CD4-positive, alpha-beta T cell treated with Interleukin-15 for 1 hour (primary cell): ENCODE measurements at places on chromosomes 13 and 19.
A peak's percentile ranks its signal among the peaks of the same experiment; 100 is the strongest.

GRCh38 chr13:29524641-29525040 lies 70.8 kb downstream of the SLC7A1 start:
- no peak for DNase-seq

- DNase-seq: no peak
Measured at GRCh38 chr19:51692468-51692867, 662 bp upstream of the SPACA6 start.

DNA sequence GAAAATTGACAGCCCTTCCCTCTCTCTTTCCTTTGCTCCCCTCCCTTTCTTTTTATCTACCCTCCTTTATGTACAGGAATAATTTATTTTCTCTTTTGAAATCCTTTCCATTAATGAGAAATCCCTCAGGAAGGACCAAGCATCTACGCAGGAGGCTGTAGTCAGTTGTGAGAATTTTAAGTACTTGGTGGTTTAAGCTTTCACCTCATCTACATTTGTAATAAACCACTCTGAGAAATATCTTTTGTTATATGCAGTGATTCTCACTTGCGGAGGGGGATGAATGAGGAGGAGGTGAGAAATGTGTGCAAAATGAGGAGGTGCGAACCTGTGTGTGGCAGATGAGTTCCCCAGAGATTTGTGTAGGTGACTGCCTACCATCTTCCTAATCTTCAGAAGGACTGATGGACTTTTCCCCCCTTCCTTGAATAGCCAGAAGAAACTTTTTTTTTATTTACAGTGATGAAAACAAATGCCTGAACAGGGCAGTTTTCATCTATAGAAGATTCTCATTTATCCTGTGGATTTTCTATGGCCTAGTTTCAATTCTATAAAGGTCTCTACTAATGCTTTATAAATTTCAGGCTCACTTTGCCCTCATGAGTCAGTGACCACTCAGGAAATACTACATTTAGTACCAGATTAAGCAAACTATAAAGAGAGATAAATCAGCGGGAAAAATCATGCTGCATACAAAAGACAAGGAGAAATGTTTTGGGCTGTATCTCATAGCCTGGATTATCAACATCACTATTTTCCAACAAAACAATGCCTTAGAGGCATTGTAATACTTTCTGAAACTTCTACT lies 118.3 kb downstream of the LHFPL6 start:
- DNase-seq: no peak

GRCh38 chr13:34750078-34750931 lies 191.8 kb upstream of the NBEA start:
- DNase-seq: no peak

GRCh38 chr13:44407891-44408290 lies 34.3 kb downstream of the SERP2 start:
- DNase-seq: no peak

- DNase-seq: no peak
Measured at GRCh38 chr13:95754069-95754468, 77.1 kb downstream of the DNAJC3 start.

DNA sequence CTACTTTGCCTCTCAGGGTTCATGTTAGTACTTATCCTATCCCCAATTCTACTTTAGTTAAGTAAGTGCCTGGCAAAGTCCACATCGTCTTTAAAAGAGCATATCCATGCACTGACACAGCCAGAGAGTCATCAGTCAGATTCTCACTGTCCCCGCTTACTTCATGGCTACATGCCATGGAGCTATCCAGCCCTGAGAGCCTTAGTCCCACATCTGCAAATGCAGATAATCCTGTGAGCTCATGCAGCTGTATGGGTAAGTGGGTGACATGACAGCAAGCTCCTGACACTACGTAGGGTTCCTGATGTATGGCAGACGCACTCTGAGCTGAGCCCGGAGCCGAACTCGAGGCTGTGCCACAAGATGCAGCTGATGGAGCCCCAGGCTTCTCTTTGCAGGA lies 661.5 kb downstream of the LIG4 start:
- no peak for DNase-seq

GRCh38 chr19:12785431-12786031 lies 5.8 kb upstream of the JUNB start:
- DNase-seq: peak; percentile 60

- no peak for DNase-seq
Measured at GRCh38 chr13:92259523-92259922, 861.1 kb downstream of the GPC5 start.

GRCh38 chr19:17109962-17110598 lies 34.5 kb downstream of the MYO9B start:
- DNase-seq: peak; percentile 83

DNA sequence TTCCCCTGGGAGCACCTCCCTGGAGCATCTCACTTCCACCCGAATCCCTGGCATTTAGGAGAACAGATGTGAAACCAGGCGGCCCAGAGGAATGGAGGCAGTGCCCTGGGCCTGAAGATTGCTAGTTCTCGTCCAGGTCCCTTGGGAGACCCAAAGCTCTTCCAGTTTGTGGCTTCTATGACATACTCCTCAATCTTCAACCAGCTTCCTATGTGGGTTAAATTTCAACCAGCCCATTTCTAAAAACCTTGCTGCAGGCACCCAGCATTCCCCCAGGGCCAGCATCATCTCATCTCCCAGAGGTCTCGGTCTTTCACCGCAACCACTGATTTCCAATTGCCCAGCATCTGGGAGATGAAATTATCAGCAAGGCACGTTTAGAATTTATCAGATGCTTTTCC lies 46.0 kb upstream of the STK24 start:
- DNase-seq: no peak

DNA sequence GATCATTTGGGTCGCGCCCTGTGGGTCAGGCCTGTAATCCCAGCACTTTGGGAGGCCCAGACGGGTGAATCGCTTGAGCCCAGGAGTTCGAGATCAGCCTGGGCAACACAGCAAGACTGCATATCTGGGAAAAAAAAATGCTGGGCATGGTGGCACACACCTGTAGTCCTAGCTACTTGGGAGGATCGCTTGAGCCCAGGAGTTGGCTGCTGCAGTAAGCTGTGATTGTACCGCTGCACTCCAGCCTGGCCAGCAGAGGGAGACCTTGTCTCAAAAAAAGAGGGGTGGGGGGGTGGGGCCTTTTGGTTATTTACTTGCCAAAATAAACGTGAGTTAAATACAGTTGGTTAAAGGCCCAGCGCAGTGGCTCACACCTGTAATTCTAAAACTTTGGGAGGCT lies 9.8 kb upstream of the ZNF544 start:
- peak; percentile 25 for DNase-seq

- DNase-seq: no peak
Measured at GRCh38 chr13:114127473-114128347, 4.7 kb downstream of the RASA3 start.

DNA sequence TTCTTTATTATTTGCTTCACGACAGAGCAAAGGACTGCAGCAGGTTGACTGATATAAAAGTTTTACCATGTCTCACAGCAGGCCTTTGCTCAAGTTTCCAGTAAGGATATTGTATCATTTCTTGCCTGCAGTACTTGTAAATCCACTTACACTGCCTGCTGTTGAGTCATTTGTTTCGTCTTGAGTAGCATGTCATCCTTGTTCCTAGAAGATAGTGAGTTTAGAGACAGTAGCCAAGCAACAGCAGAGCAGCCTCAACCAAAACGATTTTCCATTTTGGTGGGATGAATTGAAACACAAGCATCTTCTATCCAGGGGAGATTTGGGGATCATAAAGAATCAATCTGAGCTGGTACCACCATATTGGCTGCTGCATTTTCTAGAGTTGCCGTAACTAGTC lies 24.0 kb upstream of the ALOX5AP start:
- no peak for DNase-seq

GRCh38 chr13:68667863-68668262 lies 1437.7 kb upstream of the PCDH9 start:
- no peak for DNase-seq

DNA sequence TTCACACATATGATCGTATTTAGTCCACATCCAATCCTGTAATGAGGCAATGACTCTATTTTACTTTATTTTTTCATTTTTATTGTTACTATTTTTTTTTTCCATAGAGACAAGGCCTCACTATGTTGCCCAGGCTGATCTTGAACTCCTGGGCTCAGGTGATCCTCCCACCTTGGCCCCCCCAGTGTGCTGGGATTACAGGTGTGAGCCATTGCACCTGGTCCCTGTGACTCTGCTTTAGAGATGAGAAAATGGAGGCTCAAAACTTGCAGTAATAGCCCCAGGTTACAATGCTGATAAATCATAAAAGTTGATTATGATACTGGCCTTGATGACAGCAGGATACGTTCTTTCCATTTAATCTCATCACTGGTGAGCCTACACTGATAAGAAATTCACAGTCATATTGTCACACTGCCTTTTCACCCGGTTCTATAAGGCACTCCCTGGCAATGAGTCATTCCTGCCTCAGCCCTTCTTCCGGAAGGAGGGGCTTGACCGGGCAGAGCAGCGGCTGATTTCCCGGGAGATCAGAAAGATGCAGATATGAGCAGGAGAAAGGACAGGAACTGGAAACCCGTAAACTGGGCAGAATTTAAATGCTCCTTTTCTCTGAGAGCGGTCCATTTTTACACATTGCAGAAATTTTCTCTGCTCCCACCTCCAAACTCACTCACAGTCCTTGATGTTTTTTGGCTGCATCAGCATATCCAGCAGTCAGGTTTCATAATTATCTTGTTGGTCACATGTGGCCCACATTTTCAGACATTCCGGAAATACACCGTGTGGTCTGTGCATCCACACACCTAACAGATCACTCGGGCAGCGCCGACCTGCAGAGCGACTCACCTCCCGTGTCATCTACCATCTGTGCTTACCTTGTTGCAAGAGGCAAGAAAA lies 616.4 kb downstream of the EFNB2 start:
- DNase-seq: no peak

GRCh38 chr13:106156468-106156867 lies 379.0 kb downstream of the EFNB2 start:
- DNase-seq: no peak

DNA sequence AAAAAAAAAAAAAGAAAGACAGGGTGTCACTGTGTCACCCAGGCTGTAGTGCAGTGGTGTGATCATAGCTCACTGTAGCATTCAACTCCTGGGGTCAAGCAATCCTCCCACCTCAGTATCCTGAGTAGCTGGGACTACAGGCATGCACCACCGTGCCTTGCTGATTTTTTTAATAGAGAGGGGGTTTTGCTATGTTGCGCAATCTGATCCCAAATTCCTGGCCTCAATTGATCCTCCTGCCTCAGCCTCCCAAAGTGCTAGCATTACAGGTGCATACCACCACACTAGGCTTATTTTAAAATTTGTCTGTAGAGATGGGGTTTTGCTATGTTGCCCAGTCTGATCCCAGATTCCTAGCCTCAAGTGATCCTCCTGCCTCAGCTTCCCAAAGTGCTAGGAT lies 159.3 kb downstream of the PTPRS start:
- no peak for DNase-seq

DNA sequence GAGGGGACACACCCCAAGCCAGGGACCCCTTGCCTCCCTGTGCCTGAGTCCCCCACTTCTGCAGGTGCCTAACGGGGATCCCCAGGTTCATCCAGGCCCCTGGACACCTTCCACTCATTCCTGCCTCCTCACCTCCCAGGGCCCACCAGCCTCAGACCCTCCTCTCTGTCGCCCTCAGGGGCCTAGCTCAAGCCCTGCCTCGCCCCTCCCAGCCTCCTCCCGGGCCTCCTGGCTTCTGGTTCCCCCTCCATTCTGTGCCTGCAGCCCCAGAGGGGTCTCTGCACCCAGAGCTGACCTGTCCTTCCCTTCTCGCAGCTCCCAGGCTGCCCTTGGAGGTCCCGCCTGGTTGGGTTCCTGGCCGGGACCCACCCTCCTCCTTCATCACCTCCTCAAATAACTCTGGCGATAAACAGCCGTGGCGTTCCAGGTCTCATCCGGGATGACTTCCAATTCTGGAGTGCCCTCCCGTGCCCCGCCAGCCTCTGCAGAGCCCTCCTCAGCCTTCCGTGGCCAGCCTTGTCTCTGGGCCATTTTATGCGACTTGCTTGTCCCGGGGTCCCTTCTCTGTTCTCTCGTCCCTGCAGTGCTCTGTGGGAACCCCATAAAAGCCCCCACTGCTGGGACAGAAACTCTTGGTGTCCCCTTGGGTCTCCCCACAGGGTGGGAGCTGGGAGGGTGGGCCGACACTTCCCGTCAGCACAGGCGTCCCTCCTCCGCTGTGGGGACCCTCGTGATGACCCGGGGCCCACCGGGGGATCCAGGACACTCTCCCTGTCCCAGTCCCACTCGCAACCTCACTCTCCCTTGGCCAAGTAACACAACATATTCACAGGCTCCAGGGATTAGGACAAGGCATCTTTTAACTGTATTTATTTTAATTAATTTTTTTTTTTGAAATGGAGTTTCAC lies 9.2 kb downstream of the JOSD2 start:
- DNase-seq: no peak

- no peak for DNase-seq
Measured at GRCh38 chr19:34224996-34225658, 29.2 kb upstream of the GARRE1 start.

GRCh38 chr19:49432141-49433073 lies 7.2 kb downstream of the GFY start:
- DNase-seq: no peak

- DNase-seq: no peak
Measured at GRCh38 chr13:66967811-66968597, 262.1 kb downstream of the PCDH9 start.

- no peak for DNase-seq
Measured at GRCh38 chr13:59531571-59532091, 632.1 kb downstream of the DIAPH3 start.

DNA sequence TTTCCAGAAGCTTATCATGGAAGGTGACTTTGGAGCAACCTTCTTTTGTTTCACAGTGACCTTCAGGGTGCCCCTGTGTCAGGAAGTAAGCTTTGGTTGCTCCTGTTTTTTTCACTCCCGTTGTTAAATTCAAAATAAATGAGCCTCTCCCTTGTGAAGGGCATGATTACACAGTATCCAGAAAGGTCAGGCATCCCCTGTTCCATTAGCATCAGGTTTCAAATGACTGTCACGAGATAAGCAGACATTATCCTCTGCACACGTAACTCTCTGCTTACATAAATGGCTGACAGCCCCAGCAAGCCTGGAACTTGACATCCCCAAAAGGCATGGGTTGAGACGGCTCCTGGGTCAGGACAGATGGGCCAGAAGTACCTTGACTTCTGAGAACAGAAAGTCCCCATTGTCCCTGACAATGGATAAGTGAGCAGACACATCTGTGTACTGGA lies 52.0 kb downstream of the RAB20 start:
- DNase-seq: no peak

GRCh38 chr19:6707658-6708018 lies 12.8 kb downstream of the C3 start:
- no peak for DNase-seq

GRCh38 chr19:5961969-5962945 lies 15.7 kb downstream of the RANBP3 start:
- peak; percentile 84 for DNase-seq

DNA sequence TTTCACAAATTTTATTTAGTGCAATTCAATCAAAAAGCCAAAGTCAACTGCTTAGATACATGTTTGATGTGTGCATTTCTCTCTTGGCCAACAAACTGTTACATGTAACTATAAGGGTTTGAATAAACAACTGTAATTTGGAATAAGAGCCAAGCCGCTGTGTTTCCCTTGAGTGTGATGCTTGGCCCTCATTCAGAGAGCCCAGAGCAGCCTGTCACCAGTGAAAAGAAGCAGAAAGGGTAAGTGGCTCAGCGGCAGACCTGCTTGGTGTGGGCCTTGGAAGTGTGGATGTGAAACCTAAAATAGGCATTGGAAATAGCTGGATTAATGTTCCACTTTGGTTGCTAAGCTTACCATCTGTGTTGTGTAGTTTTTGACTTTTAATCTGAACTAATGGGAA lies 924.6 kb downstream of the OLFM4 start:
- no peak for DNase-seq

GRCh38 chr13:20503088-20504083 lies 22.3 kb downstream of the CRYL1 start:
- DNase-seq: no peak

- DNase-seq: peak; percentile 76
Measured at GRCh38 chr13:30616927-30617314, 799 bp upstream of the USPL1 start.
